ENCODE measurements at places on chromosomes 2 and 18.

DNA sequence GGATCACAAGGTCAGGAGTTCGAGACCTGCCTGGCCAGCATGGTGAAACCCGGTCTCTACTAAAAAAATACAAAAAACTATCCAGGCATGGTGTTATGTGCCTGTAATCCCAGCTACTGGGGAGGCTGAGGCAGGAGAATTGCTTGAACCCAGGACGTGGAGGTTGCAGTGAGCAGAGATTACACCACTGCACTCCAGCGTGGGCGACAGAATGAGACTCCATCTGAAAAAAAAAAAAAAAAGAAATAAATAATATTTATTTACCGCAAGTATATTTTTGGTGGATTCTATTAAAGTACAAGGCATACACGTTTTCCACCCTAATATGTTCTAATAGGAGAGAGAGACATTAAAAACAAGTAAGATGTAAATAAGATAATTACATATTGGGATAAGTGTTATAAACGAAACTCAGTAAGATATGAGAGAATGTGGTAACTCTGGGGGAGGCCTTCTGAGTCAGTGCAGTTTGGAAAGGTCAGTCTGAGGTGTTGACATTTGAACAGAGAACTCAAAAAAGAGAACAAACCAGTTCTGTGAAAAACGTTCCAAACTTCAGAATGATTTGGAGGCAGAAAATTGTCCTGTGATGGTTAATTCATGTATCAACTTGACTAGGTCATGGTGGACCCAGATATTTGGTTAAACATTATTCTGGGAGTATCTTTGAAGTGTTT lies 8.8 kb upstream of the POLI start:
- no peak for DNase-seq

- DNase-seq: no peak
These were observed 54.5 kb downstream of the ODC1 start for GRCh38 chr2:10393640-10393982.

DNA sequence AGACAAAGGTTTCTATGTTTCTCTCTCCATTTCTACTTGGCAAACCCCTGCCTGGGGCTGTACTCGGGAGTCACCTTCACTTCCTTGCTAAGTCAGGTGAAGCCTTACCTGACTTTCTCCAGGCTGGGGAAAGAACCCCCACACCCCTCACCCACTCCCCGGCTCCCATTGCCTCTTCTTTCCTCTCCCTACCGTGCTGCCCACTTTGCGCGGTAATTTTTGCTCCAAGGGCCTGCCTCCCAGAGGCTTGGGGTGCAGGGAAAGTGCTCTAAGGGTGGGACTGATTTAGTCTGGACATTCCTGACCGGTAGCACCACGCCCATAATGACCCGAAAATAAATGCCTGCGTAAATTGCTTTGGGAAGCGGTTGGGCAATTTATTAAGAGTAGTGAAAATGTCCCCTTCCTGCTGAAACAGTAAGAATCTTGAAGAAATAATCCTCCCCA lies 49.1 kb upstream of the ATP6V1B1 start:
- DNase-seq: no peak

GRCh38 chr18:76674596-76674995 lies 147.8 kb upstream of the ZNF236 start:
- DNase-seq: no peak

GRCh38 chr18:5424903-5425664 lies 118.7 kb downstream of the EPB41L3 start:
- DNase-seq: peak; percentile 27

DNA sequence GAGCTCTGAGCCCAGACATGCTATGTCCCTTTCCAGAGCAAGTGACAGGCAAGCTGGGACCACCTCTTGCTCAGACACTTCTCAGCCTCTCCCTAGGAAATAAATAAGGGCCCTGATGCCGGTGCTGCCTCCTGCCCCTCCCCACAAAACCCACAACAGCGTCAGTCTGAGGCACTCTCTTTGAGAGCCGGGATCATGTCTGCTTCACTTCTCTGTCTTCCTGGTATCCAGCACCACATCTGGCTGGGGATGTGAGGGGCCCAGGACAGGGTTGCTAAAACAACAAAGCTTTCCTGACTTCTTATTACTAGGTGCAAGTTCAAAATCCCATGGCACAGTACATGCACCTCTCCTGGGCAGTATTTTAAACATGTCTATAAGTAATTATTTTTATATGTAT lies 103.9 kb upstream of the GLI2 start:
- DNase-seq: no peak

DNA sequence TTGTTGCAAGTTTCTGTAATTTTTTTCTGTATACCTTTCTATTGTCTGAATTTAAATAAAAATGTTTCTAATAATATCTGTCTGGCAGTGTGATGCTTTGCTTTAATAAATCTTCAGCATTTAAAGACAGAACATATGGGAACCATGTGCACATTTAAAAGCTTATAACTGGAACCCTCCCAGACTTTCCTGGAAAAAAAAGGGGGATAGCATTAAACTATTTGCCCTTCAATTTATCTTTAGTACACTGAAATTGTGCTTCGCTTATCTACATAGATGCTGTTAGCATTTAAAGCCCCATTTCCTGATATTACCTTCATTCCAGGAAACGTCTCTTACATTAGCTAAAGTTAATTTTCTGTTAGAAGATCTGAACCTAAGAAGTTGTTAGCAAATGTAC lies 64.6 kb downstream of the ZC3H6 start:
- no peak for DNase-seq

GRCh38 chr2:69437751-69438154 lies 518 bp upstream of the NFU1 start:
- DNase-seq: peak; percentile 19

DNA sequence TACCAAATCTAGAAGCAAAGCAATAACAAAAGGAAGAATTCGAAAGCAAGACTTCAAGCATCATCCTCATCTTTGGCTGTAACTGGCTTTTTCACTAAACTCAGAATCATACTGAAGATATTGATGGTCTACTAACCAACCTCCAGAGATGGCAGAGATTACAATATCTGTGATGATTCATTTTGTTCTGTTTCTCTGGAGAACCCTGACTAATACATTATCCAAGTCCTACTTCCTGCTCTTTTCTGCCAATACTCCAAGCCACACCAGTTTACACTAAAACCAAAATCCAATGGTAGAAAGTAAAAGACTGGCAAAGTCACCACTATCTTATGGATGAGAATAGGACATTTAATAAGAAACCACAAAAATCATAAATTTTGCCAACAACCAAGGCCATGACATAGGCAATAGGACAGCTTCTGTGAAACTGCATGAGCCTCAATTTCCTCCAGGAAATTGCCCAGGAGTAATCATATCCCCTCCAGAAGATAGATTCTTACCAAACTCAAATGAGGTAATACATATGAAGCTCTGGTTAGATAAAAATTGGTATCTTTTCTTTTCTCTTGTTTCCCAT lies 159.8 kb downstream of the METTL4 start:
- no peak for DNase-seq

- DNase-seq: no peak
These were observed 1290.7 kb downstream of the SUCLG1 start for GRCh38 chr2:83168377-83168776.

DNA sequence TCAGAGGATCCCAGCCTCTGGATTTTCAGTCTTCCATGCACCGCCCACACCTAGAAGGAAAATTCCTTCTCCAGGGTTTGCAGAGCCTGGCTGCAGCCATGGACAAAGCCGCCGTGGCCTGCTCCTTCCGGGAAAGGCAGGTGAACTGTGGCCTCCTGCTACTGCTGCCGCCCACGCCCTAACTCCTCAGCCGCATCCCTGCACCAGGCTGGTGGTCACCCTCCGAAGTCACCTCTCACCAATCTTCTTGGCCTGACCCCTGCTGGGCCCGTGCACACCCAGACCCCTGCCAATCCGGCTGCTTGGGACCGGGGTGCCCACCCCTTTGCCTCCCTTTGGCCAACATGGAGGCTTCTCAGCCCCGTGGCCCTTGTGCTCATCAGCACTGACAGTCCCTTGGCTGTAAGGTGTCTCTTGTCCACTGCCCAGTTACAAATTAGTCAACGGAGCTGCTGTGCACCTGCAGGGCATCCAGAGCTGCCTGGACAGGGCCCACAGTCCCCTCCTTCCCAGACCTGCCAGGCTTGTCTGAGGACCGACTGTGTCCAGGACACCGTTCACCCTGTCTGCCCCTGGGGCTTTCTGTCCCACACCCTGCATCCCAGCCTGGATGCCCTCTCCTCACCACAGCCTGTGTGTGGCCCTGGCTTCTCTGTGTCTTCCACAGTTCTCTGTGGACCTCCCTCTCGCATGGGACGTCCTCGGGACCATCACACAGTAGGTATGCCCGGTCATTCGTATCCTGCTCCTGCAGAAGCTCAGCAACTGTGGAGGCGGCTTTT lies 130.1 kb upstream of the TPO start:
- DNase-seq: no peak

DNA sequence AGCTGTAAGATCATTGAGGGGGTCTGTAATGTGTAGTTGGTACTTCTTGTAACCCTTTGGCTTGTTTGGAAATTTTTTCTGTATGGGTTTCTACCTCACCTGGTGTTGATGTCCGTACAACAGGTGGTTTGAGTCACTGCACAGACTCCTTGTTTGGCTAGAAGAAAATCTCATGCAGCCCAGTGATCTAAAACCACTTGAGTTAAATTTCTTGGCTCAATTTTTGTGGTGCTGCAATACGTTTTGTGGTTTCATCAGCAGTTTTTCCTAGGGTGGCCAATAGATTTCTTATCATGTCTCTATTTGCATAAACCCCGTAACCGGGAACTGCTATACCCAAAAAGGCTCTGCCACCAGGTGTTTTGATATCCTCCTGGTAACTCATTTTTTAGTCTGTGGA lies 43.4 kb downstream of the CERS6 start:
- DNase-seq: no peak

GRCh38 chr2:71897137-71897480 lies 250.6 kb downstream of the CYP26B1 start:
- DNase-seq: no peak

GRCh38 chr2:233280114-233280693 lies 27.4 kb upstream of the SAG start:
- no peak for DNase-seq

DNA sequence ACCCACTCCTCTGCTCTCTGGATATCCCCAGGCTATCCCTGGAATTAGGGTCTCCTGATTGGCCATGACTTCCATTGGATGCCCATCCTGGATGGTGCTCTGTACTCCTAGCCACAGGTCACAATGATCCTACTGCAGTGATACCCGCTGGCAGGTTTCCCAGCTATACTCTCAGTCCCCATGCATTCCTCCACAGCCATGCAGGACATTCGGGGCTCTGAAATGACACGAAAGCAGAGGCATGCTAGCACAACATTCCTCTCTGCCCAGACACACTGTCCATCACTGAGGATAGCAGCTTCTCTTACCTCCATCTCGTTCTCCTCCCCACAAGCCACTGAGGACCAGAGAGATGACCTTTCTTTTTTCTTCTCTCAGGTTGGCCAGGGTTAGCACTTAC lies 51.7 kb upstream of the SPATS2L start:
- DNase-seq: no peak

- no peak for DNase-seq
These were observed 7.3 kb downstream of the TGIF1 start for GRCh38 chr18:3457261-3457724.

GRCh38 chr2:225090746-225091145 lies 48.5 kb upstream of the DOCK10 start:
- no peak for DNase-seq

- DNase-seq: no peak
These were observed 186.1 kb upstream of the SALL3 start for GRCh38 chr18:78793313-78794070.

- DNase-seq: no peak
These were observed 209.8 kb downstream of the CELF4 start for GRCh38 chr18:37355772-37356171.

GRCh38 chr2:216943109-216943508 lies 83.2 kb upstream of the TNP1 start:
- no peak for DNase-seq

DNA sequence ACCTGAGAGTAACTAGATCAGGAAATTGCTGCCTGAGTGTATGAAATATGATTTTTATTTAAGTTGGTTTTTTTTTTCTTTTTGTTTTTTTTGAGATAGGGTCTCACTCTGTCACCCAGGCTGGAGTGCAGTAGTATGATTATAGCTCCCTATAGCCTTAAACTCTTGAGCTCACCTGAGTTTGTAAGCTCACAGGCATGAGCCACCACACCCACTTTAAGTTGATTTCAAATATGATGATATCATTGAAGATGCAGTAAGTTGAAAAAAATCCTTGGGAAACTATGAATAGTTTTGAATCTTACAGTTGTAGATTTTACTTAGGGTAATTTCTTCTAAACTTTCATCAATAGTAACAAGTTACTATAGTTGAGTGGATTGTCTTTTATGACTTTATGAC lies 234.7 kb downstream of the ZNF407 start:
- DNase-seq: no peak

GRCh38 chr2:97806738-97807618 lies 93.6 kb downstream of the ZAP70 start:
- peak; percentile 33 for DNase-seq

- no peak for DNase-seq
These were observed 250.0 kb upstream of the DCC start for GRCh38 chr18:52090005-52090404.

- DNase-seq: no peak
These were observed 931.4 kb upstream of the ACVR2A start for GRCh38 chr2:146913476-146913875.

DNA sequence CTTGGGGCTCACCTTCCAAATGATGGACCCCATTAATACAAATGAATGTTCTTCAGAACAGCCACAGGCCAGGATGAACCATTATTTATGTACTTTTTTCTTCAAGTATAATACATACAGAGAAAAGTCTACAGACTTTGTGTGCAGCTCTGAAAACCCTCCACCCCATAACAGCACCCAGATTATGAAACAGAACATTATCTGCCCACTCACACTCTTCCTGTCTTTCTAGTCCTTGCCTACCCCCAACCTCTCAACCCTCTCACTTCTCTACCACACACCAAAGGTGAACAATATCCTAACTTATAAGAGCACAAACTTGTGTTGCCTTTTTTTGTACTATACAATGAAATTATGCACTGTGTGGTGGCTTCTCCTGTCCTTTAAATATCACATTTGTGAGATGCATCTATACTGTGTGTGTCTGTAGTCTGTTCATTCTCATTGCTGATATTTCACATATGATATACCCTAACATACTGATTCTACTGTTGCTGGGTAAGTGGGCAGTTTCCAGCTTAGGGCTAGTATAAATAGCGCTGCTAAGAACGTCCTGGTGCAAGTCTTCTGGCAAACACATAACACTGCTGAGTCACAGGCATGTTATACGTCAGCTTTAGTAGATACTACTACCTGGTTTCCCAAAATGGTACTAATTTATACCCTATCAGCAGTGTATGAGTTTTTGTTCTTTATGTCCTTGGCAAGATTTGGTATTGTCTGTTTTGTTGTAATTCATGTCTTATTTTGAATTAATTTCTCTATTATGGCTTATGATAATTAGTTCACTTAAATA lies 1.0 kb upstream of the NPHP1 start:
- no peak for DNase-seq

GRCh38 chr2:128841803-128842202 lies 523.1 kb upstream of the HS6ST1 start:
- DNase-seq: no peak

DNA sequence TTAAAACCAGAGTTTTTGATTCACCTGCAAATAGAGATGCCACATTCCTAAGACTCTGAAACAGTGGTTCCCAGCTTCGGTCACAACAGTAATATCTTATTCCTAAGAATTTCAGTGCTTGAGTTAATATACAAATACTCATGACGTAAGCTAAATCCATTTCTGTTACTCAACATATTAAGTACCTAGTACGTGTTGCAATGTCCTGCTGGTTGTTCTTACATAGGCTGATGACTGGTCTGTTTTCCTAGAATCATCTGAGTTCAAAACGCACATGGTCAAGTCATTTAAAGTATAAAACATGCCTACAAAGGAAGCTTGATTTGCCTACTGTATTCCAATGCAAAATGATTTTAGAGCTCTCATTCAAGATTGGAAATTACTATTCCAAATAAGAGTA lies 7.2 kb downstream of the NCL start:
- no peak for DNase-seq

Data from NCI-H1092 (cell line).